Testis (tissue), 5 donors: ENCODE measurements at places on chromosomes 5 and 9. TPM values are rescaled to one million over a fixed set of nuclear protein-coding genes. Genes with fewer than 3 reads are reported as not detected.

LECT2 gene
- total RNA-seq, result 0.87 TPM

GHR gene
- 3.7 TPM for total RNA-seq

- no peaks in the 10 kb centered on the region for H3K36me3 ChIP-seq
- H3K27ac ChIP-seq, result no peak overlapping the region
- H3K27me3 ChIP-seq, result no peaks in the 10 kb centered on the region
- H3K4me1 ChIP-seq, result no peaks in the 10 kb centered on the region
Measured at GRCh38 chr5:127343866-127344265, 53.3 kb downstream of the MEGF10 start.

GRCh38 chr5:103511554-103511885 is 51.1 kb downstream of the NUDT12 start:
- no peaks in the 10 kb centered on the region for H3K27me3 ChIP-seq
- no peak overlapping the region for H3K4me3 ChIP-seq
- no peak overlapping the region for H3K27ac ChIP-seq
- H3K4me1 ChIP-seq, result no peaks in the 10 kb centered on the region

DNA sequence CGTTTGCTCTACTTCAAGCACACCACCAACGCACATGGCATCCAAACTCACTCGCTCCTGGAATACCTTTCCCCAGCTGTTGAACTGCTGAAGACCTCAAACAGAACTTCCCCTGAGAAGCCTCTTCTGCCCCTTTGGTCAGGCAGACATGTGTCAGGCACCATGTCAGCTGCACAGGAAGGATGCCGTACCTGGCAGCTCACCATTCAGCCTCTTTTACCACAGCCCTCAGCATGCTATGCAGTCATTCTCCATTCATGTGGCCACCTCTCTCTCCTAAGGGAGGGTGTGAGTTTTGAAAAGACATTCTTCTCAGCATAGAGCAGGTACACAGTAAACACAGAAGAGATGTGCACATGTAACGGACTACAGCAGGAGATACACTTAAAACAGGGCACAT is 14.2 kb downstream of the IL4 start:
- H3K27ac ChIP-seq, result no peak overlapping the region
- no peaks in the 10 kb centered on the region for H3K27me3 ChIP-seq
- DNase-seq, result no peak
- no peaks in the 10 kb centered on the region for H3K36me3 ChIP-seq

PDCD1LG2 gene
- total RNA-seq, result 0.81 TPM

DNA sequence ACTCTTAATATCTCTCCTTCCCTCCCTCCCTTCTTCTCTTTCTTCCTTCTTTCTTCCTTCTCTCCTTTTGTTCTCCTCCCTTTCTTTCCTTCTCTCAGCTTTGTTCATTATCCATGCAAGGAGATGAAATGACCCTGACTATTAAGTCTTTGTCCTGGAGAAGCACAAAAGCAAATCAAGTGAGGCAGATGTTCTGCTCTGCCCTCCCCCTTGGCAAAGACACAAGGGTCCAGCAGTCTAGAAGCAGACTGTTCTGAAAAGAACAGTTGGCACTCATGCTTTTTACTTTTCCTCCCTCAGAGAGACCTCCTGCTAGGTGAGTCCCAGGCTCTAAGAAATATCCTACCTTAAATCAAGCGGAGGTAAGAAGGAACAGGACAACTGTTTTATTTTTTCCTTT is 1067.6 kb upstream of the DMAC1 start:
- no peaks in the 10 kb centered on the region for H3K36me3 ChIP-seq
- DNase-seq, result no peak
- H3K27me3 ChIP-seq, result no peaks in the 10 kb centered on the region
- H3K4me1 ChIP-seq, result no peaks in the 10 kb centered on the region
- no peak overlapping the region for H3K27ac ChIP-seq

DNA sequence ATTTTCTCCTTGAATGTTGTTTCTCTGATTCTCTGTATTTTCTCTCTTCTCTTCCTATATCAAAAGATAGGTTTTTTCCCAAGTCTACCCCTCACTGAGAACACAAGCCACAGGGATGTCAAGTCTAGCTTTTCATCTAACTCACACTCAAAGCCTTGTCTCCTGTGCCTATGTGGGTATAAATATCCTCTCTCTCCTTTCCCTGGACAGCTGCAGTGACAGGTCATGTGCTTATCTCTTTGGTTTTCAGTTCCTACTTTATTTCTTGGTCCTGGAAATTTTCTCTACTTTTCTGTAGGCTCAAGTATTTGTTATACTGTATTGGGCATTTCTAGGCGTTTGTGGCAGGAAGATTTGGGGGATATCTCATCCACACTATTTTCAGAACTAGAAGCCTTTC is 182.4 kb upstream of the MVB12B start:
- no peak overlapping the region for H3K4me3 ChIP-seq
- H3K36me3 ChIP-seq, result no peaks in the 10 kb centered on the region
- H3K4me1 ChIP-seq, result no peaks in the 10 kb centered on the region
- H3K27ac ChIP-seq, result no peak overlapping the region
- no peaks in the 10 kb centered on the region for H3K27me3 ChIP-seq

CDC20B gene
- total RNA-seq, result 4.8 TPM

DNA sequence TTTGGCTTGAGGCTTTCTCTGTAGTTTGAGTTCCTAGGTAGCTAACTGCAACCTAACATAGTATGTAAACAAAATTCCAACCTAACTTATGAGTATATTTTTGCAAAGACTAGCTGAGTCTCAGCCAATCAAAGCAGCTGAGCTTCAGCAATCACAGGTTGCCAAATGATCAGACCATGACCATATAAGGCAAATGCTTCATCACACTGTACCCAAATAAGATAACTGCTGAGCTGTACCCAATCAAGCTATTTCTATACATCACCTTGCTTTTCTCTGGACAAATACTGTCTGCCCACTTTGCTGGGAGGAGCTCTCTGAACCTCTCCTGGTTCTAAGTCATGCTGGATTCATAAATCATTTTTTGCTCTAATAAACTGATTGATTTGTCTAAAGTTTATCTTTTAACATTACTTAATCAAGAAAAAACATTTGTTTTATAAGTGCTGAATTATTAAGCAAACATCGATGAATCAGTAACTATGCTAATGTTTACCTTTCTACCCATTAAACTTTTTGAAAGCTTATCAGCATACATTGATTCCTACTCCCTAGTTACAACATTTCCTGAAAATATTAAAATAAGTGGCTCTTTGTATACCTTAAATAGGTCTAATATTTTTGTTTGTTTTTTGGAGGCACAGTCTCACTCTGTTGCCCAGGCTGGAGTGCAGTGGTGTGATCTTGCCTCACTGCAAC is 129.7 kb upstream of the PCA3 start:
- no peaks in the 10 kb centered on the region for H3K4me1 ChIP-seq
- H3K4me3 ChIP-seq, result no peak overlapping the region
- no peak for DNase-seq
- no peaks in the 10 kb centered on the region for H3K27me3 ChIP-seq
- no peaks in the 10 kb centered on the region for H3K36me3 ChIP-seq
- H3K27ac ChIP-seq, result no peak overlapping the region

DNA sequence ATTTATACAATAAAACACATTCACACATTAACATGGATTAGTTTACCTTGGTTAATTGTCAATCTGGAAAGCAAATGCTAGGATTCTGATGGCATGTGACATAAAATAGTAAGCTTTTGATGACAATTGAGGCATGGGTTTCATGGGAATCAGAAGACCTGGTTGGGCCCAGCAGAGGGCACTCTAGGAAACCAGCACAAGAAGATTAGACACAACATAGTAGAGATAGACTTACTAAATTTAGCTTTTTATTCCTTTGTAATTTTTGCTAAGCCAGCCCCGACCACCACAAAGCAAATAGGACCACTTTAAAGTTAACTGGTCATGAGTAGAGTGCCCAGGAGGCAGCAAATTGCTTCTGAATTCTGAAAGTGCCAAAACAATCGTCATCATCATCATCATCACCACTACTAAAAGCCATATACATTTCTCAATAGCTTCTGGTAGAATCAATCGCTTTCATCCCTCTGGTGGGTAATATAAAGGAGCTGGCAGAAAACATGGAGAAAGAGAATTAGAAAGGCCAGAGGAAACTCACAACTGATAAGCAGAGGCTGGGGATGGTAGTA is 163.2 kb downstream of the ARRDC3 start:
- H3K27me3 ChIP-seq, result no peaks in the 10 kb centered on the region
- H3K4me3 ChIP-seq, result no peak overlapping the region
- no peak overlapping the region for H3K27ac ChIP-seq

SMIM33 gene
- total RNA-seq, result not detected

- no peaks in the 10 kb centered on the region for H3K36me3 ChIP-seq
- H3K4me1 ChIP-seq, result no peaks in the 10 kb centered on the region
- H3K27ac ChIP-seq, result no peak overlapping the region
- no peaks in the 10 kb centered on the region for H3K27me3 ChIP-seq
Measured at GRCh38 chr5:73218552-73219171, 45.7 kb downstream of the TMEM174 start.

SOX30 gene
- total RNA-seq, result 83.9 TPM

DNA sequence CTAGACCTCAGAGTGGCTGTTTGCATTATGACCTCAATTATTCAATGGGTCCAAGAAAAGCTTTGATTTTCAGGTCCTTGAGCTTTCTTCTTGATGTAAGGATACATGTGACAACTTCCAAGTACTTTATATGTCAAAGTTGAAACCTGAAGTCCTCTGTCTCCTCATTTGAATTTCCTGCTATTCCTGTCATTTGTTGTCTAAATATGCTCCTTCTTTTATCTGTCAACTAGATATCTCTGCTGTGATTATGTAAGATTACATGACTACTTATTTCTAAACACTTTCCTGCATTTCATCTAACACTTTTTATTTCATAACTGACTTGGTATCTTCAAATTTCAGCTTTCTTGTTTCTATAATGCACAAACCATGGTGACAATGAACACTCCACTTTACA is 670.0 kb upstream of the FAM174A start:
- H3K27me3 ChIP-seq, result no peaks in the 10 kb centered on the region
- no peaks in the 10 kb centered on the region for H3K36me3 ChIP-seq
- H3K4me3 ChIP-seq, result no peak overlapping the region
- no peak for DNase-seq

HK3 gene
- 6.4 TPM for total RNA-seq
